ENCODE measurements at places on chromosomes 1 and 21.

GRCh38 chr1:57112148-57112547 is 146.3 kb upstream of the C8B start:
- no peak for DNase-seq

DNA sequence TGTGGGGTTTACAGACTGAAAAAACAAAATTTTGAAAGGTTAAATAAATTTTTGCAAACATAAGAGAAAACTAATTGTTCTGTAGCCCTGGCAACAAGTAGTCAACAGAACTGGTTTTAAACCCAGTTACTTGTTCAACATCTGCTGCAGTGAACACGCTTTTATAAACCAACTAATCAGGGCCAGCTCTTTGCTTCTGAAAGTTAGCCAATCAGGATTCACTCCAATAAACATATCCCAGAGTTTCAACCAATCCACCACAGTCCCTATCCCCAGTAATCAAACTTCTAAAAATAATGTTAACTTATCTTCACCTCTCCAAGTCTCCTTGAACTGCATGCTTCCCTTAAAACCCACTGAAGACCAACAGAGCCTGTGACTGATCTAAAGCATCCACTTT is 306.6 kb downstream of the CTH start:
- no peak for DNase-seq

GRCh38 chr21:15893902-15894301 is 164.1 kb downstream of the USP25 start:
- DNase-seq = no peak

DNA sequence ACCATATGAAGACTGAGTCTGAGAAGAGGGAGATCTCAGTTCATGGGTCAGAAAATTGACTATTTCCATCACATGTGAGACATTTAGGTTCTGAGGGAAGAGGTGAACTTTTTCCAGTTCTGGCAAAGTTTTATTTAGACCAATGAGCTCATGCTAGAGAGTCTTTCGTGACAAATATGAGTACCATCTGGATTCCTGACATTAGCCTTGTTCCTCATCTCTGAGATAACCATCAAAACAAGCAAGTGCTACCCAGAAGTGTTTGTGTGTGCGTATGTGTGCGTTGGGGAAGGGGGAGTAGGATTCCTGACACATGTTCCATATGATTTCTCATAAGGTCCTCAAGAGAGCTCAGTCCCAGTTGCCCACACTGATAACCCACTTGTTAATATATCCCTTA is 120.6 kb downstream of the FASLG start:
- no peak for DNase-seq

DNA sequence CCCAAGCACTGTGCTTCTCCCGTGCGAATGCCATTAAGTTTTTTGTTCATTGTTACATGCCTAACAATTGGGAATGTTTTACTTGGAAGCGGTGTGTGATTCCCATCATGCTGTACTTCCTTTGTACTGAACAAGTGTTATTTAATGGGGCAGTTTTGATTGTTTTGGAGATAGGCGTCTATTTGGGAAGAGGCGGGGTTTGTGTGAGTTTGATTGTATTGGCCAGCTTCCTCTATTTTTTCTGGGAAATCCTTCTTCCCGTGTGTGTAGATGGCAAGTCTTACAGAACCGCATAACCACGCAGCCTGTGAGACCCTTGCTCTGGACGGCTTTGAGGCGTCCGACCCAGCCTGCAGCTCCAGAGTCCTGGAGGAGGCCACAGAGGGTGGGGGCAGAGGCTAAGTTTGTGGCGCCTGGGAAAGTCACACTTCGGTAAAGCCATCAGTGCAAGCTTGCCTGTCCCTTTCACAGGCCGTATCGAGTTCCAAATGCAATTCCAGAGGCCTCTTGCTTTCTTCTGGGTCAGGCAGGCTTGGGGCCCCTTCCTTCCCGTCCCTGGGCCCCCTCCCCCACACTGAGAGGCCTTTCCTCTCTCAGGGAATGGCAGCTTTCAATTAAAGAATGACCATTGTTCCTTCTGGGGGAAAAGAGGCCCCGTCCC is 210.3 kb downstream of the TOMM20 start:
- no peak for DNase-seq

DNA sequence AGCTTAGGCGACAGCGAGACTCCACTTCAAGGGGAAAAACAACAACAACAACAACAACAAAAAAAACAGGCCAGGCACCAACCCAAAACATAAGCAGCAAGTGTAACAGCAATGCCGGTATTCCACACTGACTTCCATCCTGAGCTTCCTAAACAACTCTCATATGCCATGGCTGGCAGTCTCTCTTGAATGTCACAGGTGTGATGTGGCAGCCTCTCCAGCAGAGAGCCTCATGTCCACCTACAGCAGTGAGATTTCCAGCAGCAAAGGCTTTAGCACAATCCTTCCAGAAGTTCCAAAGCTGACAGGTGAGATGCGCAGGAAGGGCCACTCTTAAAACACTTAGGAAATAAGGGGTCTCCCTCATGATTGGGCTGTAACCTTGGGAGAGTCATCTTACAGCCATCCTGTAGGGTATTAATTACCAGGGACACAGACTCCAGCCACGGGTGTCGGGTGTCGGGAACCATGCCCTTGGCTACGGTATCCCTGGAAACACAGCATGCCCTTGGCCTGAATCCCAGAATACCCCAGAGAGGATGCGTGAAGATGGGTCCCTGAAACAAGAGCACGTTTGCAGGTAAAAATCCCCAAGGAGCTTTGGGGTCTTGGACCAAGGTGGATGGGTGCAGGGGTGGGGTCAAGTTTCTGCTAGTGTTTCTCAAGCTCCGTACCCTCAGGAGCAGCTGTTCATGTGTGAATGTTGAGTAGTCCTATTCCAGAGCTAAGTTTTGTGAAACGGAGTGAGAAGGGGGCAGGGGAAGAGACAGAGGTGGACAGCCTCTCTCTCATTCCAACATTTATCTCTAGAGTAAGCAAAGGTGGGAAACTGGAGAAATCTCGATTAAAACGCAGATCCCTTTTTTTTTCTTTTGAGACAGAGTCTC is 31.4 kb downstream of the CLSTN1 start:
- DNase-seq = no peak

DNA sequence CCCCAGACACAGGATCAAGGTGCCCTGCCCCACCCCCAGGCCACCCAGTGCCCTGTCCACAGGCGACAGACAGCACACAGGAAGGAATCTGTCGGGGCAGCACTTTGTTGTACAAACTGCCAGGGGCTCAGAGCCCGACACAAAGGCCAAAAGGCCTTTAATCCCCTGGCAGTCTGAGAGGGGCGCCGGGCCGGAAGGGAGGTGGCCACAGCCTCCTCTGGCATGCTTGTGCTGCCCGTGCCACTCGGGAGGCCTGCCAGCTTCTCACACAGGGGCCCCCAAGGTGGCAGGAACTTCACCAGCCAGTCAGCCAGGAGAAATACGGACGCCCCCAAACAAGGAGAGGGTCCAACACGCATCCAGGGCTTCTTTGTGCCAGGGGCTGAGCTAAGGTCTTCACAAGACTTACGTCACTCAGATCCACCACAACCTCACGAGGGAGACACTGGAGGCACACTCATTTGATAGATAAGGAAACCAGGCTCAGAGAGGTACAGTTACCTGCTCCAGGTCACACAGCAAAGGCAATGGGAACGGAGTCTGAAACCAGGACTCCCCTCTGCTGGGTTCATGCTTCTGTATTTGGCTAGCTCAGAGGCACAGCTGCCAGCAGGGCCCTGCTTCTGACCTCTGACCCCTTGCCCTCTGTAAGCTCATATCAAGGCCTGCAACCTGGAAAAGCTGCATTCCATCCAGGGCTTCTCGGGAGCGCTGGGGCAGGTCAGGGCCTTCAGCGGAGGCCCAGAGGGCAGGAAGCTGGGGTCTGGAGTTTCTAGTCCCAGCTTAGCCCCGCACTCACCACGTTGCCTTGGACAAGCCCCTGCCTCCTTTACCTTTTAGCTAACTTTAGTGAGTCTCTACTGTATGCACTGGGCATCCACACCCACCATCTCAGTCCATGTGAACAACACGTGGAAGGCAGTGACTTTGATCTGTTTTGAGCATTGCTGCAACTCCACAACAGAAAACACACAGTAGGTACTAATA is 34.8 kb downstream of the HSPG2 start:
- DNase-seq = no peak

DNA sequence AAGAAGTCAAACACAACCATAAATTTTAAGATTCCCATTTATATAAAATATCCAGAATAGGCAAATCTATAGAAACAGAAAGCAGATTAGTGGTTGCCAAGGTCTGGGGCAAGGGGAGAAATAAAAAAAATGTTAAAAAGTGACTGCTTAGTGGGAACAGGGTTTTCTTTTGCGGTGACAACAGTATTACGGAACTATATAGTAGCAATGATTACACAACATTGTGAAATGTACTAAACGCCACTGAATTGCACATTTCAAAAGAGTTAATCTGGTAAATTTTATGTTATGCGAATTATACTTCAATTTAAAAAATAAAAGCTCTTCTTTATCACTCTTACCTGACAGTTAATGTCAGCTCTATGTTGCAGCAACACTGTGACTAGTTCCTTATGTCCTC is 105.2 kb downstream of the ACBD6 start:
- no peak for DNase-seq

DNA sequence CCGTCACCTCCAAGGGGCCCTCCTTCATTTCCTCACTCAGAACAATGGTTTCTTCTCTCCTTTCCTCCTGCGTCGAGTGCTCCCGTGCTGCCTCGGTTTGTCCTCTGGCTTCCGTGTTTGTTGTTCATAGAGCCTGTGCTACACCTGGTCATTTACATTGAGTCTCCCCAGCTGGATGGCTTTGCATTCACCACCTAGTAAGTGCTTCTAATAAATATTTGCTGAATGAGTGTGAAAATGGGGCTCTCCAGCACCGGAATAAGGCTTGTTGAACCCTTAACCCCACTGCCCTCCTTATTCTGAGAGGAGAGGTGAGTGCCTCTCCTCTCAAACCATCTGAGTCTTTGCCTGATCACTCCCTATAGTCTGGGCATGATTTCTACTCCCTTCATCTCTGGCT is 104.9 kb downstream of the CNIH3 start:
- no peak for DNase-seq

Measured in stimulated activated CD4-positive, alpha-beta T cell treated with anti-CD3 and anti-CD28 coated beads, TNF-alpha, amount 100 ng/mL, for 4 hours (primary cell).